ENCODE measurements at places on chromosomes 4 and X.

DNA sequence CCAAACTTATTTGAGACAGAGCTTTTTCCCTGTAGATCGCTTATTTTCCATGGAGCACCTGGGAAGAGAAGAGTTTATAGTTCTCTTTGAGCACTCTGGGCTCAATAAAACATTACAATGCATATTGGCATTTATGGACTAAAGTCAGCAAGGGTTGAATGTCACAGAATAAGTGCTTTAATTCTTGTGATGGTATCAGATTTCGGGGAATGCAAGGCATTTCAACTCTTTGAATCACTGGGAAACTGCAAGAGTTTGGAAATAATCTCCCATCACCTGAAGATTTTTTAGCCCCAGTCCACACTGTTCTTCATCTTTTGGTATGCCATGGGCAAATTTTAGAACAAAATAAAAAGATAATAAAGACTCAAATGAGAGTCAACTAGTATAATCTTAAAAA lies 111.5 kb upstream of the WDFY3 start:
- no peak for DNase-seq

GRCh38 chr4:105683038-105683437 lies 25.5 kb downstream of the INTS12 start:
- no peak for DNase-seq

- DNase-seq: no peak
Observed at GRCh38 chrX:103201041-103201440, 13.9 kb upstream of the BEX4 start.

- DNase-seq: no peak
Observed at GRCh38 chr4:119284876-119285780, 36.8 kb downstream of the FABP2 start.

- peak; percentile 78 for DNase-seq
Observed at GRCh38 chr4:138890891-138891570, 124.5 kb upstream of the NOCT start.

- DNase-seq: no peak
Observed at GRCh38 chr4:184453365-184454160, 20.8 kb downstream of the IRF2 start.

GRCh38 chr4:75099321-75099720 lies 166.4 kb downstream of the PARM1 start:
- DNase-seq: no peak

- no peak for DNase-seq
Observed at GRCh38 chr4:165472943-165473676, 94.3 kb downstream of the CPE start.

DNA sequence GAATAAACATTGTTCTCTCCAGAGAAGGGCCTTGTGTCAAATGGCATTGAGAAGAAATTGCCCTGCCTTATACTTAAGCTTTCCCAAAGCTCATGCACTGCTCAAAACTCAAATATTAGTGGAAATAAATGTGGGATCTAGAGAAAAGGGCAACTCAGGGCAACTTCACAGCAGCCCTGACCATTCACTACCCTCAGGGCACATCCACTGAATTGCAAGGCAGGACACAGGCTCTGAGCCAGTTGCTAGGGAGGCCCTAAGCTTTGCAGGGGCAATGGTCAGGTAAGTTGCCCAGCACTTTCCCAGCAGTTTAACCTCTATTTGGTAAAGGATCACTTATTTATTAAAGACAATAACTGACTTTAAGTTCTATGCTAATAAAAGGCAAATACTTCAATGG lies 255.3 kb upstream of the TEX13A start:
- no peak for DNase-seq

DNA sequence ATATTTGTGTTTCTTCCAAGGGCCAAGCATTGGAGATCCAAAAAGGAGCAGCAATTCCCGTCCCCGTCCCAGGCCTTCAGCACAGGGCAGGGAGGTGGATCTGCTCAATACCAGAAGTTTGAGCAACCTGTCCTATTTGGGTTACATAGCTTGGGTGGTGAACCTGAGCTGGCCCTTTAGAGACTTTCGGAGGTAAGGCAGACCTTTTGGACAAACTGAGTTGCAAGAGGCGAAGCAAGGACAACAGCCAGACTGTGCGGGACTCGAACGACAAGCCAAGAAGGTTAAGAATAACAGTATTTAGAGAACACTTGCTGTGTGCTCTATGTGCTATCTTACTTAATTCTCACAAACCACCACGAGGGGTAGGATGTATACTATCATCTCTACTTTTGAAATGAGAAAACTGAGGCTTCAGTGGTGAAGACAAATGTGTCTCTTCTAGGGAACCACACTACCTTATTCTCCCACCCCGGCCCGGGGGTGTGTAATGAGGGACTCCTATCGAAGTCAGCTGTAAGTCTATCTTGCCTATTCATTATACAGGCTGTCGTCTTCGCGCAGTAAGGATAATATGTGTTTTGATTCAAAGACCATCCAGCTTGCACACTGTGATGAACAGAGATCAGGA lies 1.3 kb downstream of the NOP14 start:
- DNase-seq: no peak

- no peak for DNase-seq
Observed at GRCh38 chrX:19849464-19850080, 37.8 kb downstream of the SH3KBP1 start.

DNA sequence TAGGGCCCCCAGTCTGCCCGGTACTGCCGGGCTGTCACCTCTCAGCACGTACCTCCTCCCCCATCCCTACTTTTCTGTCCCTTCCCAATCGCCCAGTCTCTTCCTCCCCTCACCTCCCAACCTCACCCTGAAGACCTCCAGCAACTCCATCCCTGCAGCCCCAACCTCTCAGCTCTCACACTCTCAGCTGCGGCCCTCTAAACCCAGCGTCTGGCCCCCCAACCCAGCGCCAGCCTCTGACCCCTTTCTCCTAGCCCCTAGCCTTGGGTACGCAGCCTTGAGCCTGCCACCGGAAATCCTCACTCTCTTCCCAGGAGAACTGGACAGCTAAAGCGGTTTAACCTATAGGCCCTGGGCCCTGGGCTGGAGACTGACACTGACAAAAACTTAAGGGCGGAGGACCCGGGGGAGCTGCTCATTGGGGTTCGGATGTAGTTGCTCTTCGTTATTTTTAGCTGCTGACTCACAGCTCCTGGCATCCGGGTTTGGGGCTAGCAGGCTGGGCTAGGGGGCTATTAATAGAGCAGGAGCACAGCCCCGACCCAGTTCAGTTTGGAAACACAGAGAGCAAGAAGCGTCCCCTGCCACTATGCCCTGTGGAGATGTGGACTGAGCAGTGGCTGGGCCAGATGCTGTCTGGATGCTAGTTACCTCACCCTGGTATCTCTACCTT lies 9.6 kb upstream of the DLG3 start:
- no peak for DNase-seq

DNA sequence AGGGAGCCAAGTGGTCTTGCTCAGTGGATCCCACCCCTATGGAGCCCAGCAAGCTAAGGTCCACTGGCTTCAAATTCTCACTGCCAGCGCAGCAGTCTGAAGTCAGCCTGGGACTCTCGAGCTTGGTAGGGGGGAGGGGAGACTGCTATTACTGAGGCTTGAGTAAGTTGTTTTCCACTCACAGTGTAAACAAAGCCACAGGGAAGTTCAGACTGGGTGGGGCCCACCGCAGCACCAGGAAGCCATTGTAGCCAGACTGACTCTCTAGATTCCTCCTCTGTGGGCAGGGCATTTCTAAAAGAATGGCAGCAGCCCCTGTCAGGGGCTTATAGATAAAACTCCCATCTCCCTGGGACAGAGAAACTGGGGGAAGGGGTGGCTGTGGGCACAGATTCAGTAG lies 721.0 kb upstream of the NDST4 start:
- DNase-seq: no peak

- DNase-seq: no peak
Observed at GRCh38 chrX:47797084-47797483, 39.6 kb upstream of the ZNF81 start.

DNA sequence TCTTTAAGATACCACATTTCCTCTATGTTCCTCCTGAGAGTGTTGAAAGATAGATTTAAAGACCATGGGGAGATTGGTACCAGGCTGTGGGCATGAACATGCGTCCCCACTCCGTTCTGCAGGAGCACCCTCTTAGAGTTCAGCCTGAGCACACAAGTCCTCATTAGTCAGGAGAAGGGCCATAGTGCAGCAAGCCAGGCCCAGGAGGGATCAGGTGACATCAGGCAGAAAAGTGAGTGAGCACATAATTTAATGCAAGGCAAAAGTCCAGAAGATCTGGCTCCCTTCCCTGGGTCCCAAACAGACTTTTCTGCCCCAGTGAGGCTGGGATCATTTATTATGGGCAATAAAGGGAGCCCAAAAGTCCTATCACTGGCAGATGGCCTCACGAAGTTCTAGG lies 263.7 kb upstream of the AGTR2 start:
- DNase-seq: no peak

GRCh38 chr4:183599690-183600089 lies 59.3 kb downstream of the RWDD4 start:
- no peak for DNase-seq

All from NCI-H1105 treated with DMSO at 0.1 percent for 48 hours (cell line).